ENCODE measurements at places on chromosomes 13 and 19. TPM values are rescaled to one million over a fixed set of nuclear protein-coding genes. Genes with fewer than 3 reads are reported as not detected.

The CEACAM4 gene
- not detected for total RNA-seq

The KCTD12 gene
- total RNA-seq: 167 TPM

The NDUFS7 gene
- 159 TPM for total RNA-seq

The LGALS4 gene
- total RNA-seq: 0.47 TPM

The C19orf67 gene
- not detected for total RNA-seq

The GRIN3B gene
- 8.3 TPM for total RNA-seq

The S1PR5 gene
- not detected for total RNA-seq

The NLRP4 gene
- not detected for total RNA-seq

Measured in glomerular endothelial cell (primary cell).